ENCODE measurements at places on chromosomes 3 and 15.

DNA sequence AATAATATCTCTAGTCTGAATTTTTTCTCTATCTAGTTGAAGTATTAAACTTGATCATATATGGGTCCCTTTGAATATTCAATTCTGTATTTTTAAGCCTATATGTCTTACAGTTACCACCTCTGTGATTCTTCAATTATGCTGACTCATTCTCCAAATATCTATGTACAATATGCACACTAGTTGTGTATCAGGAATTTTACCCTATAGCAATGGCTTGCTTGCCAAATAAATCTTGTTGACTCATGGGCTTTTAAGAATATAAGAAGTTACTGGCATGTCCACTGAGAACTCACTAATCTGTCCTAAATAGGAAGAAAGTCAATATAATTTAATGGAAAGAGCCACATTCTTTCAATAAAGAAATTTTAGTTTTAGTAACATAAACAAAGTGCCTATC lies 656.3 kb downstream of the RBMS3 start:
- DNase-seq: no peak

- DNase-seq: no peak
Observed at GRCh38 chr15:87557881-87558280, 698.7 kb downstream of the NTRK3 start.

DNA sequence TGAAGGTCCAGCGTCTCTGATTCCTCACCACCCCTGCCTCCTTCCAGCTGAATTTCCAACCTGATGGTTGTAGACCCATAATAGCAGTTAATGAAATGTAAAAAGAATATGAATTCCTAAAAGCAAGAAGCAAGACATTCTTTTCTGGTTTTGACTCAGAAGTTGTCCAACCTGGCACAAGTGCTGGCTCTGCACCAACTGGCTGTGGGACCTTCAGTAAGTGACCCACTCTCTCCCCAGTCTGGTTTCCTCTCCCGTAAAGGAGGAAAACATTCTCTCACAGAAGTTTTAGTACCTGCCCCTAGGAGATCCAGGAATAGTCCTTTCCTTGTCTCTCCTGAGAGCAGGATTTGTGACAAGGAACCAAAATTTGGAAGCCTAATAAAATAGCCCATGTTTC lies 236.9 kb upstream of the TRIM42 start:
- no peak for DNase-seq

DNA sequence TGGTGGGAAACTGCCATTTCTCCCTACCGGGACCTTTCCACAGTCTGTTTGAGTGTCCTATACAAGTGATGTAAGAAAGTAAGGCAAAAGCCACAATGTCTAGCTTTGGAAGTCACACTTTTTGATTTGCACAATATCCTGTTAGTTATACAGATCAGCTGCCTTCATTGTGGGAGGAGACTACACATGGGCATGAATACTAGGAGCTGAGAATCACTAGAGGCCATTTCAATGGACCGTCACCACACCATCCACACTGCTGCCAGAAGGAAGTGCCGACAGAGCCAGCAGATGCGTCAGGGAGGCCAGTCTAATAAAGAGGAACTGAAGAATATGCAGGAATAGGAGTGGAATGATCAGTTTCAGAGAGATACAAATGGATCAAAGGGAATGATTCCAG lies 65.8 kb downstream of the SCN11A start:
- no peak for DNase-seq

DNA sequence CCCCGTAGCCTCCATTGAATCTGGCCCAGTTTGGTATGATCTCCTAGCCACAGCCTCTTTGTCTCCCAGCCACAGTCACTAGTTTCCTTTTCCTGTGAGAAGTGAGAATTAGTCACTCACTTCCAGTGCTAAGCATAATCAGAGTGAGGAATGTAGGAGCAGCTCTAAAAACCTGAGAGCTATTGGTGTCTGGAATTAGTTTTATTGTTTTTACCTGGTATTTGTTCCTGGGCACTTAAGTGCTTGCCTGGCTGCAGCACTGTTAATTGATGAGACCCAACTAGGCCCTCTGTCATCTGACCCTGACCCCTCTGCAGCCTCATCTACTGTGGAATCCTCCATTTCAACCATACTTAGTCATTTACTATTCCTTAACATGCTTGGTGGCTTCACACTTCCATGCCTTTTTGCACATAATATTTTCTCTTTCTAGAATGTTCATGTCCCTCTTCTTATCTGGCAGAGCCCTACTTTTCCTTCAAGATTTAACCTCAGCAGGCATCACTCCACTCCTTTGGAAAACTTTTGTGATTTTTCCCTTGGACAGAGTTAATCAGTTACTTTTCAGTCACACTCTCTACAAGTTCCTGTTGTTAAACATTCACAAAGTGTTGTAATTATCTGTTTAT lies 48.8 kb downstream of the PDE8A start:
- no peak for DNase-seq

DNA sequence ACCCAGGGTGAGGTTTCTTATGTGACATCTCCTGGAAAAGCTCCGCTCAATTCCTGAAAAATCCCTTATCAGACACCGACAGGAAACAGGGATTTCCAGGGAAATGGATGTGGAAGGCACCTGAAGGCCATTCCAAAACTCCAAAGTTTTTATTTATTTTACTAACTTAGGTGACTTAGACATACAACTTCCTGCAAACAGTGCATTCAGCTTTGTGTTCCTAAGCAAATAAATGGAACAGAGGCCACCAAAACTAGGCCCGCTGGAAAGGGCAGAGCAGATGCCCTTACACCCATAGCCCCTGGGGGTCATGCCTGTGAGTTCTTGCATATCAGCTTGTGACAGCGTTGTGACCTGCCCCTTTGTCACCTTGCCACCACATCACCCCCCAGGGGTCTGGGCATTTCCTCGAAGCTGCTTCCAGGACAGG lies 239.4 kb downstream of the XXYLT1 start:
- DNase-seq: no peak

GRCh38 chr3:18061737-18062656 lies 319.6 kb upstream of the TBC1D5 start:
- no peak for DNase-seq

GRCh38 chr3:132723024-132723950 lies 1.1 kb upstream of the NPHP3 start:
- no peak for DNase-seq

GRCh38 chr3:193775421-193776077 lies 182.5 kb downstream of the OPA1 start:
- DNase-seq: no peak

GRCh38 chr15:69313432-69314000 lies 14.8 kb downstream of the PAQR5 start:
- DNase-seq: no peak

DNA sequence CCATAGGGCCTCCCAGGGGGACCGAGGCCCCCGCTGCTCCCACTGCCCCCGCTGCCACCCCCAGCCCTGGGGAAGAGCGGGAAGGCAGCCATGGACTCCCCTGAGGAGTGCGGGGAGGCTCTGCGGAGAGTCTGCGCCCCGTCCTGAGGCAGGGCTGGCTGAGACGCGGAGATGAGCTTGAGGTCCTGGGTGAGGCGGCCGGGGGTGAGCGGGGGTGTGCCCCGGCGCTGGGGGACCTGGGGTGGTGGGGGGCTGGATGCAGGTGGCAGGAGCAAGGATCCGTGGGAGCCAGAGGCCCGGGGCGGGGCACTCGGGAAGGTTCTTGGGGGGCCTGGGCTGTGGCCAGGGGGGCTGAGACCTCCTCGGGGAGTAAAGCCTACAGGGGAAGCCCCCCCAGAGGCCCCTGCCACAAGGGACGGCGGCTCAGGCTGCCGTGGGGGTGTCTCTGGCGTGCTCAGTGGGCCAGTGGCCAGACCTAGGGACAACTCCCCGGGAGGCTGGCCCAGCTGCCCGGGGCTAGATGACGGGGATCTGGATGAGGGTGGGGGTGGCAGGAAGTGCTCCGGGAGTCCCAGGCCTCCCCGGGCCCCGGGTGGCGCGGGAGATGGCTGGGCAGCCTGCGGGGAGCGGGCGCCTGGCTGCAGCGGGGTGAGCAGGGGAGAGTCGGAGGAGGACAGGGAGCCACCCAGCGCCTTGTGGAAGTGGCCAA lies 45.9 kb downstream of the HCN4 start:
- no peak for DNase-seq
